Endothelial cell of umbilical vein (primary cell): ENCODE measurements at places on chromosomes 4 and X. TPM values are rescaled to one million over a fixed set of nuclear protein-coding genes. Genes with fewer than 3 reads are reported as not detected.
A peak's percentile ranks its signal among the peaks of the same experiment; 100 is the strongest.

DNA sequence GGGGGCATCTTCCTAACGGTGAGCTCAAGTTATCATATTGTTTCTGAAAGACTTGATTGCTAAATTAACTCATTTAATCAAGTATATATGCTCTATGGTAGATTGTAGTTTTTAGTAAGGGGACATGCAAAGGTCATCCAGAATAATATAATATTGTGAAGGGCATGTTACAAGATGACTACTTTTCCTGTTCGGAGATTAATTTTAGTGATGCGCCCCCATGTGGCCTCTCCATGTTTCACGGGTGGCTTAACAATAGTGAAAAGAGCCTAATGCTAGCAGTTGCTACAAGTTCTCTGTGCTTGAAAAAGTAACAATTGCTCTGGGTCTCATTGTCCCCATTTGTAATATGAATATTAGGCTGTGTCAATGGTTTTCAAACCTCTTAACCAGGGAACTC, 12.2 kb downstream of the SMPX start:
- peak; percentile 24 for DNase-seq

DNA sequence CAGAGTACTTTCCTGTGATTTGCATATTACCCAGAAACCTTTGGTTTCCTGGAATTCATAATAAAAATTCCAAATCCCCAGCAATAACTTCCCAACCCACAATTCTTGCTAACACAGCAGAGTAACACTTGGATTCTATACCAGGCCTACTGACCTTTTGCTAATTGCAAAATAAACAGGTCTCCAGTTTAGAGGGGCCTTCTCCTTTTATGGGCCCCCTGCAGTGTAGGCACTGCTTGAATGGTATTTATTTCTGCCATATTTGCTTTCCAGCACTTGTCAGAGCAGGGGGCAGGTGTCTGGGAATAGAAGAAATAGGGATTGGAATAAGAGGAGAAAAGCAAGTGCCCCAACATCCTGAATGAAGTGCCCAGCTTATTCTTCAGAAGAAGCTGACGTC, 25.3 kb upstream of the GPC3 start:
- no peak for DNase-seq

- peak; percentile 2 for DNase-seq
These were observed 64.3 kb downstream of the TASL start for GRCh38 chrX:30513284-30513683.

DNA sequence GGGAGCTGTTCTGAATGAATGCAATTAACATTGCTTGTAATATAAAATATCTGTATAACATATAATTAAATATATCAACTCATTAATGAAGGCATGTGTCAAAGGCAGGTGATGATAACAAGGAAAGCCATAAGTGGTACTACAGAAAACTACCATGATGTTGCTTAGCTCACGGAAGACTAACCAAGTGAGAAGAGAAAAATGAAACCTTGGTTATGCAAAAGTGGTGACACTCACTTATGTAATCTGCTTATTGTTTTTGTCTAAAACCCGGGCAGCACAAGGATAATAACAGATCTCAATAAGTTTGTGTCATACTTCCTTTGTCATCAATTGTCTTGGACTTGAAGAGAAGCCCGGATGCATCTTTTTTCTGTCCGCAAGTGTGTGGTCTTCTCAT, 156.4 kb downstream of the HS6ST2 start:
- DNase-seq, result no peak

The NAA11 gene
- total RNA-seq, result not detected in 2 replicates

GRCh38 chr4:10577018-10577417, 107.5 kb downstream of the CLNK start:
- DNase-seq, result no peak

DNA sequence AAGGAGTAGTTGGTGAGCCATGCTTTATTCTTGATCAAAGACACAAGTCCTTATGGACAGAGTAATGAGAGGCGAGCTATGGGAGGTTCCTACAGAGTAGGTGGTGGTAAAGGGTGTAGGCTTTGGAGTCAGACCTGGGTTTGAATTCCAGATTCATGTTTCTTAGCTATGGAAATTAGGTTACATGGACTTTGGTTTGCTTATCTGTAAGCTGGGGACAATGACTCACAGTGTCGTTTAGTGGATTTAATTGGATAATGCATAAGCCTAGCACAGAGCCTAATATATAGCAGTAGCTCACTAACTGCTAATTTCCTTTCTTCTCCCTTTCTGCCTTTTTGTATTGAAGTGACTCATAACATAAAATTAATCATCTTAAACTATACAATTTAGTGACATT, 5.0 kb upstream of the TRPC5 start:
- DNase-seq, result no peak

The CTAG1A gene
- not detected in 2 replicates for total RNA-seq

The RHOXF1 gene
- total RNA-seq, result not detected in 2 replicates

DNA sequence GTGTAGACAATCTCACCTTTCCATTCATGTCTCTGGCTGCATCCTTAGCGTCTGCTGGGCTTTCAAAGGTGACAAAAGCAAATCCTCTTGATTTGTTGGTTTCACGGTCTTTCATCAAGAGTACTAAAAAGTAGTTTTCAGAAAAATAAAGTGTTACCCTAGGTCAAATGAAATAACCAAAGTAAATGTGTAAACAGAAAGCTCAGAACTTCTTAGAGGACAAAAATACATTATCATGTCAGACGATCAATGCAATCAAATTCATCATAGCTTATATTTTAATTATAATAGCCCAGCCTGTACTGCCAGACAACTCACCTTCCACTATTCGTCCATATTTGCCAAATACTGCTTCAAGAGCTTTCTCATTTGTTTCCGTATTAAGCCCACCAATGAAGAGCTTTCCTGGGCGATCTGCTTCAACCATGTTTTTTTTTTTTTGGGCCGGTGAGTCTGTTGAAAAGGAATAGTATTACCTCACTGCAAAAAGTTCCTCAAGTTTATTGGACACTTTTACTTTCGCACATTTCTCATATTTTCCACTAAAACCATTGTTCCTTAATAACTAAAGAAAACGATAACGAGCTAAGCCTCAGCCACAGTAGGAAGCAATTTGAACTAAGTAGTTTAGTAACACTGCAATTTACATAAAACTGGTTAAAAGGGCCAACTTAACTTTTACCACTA, 1.4 kb downstream of the RBMX start:
- no peak for DNase-seq

- no peak for DNase-seq
These were observed 235.6 kb downstream of the AFAP1 start for GRCh38 chr4:7704091-7704490.

DNA sequence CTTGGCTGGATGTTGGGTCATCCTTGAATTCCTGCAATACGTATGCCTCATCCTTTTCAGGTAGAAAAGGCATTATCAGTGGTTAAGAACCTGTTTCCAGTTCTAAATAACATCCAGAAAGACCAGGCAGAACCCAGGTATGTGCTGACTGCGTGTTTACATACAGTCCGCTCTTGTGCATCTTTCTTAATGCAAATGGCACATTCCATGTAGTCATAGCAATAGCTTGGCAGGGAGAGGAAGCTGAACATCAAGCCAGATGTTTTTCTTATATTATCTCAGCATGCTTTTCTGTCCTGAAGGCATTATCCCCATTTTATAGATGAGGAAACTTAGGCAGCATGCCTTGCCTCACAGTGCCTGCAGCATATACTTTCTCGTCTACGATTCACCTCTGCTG, 2.1 kb downstream of the DCLK2 start:
- no peak for DNase-seq

The PPEF1 gene
- not detected in 2 replicates for total RNA-seq

DNA sequence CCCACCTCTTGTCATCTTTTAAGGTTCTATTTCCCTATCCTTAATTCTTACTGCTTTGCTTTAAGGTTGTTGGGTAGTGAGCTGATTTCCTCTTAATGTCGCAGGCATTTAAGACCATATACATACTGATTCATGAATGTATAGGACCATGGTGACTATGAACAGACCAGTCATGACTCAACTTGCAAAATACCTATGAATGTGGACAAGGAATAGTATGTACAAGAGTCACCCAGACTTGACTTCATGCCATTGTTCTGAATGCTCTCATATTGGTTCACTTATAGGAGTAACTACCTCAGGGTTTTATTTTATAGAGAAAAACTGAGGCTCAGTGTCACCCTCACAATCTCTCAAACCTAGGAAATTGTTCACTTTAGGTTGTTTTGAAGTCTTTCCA, 44.3 kb downstream of the CCNG2 start:
- no peak for DNase-seq

- DNase-seq, result peak; percentile 62
These were observed 292.5 kb downstream of the CHIC1 start for GRCh38 chrX:73855546-73855945.

- DNase-seq, result peak; percentile 83
These were observed 86.8 kb upstream of the NPFFR2 start for GRCh38 chr4:71944956-71945355.

The ING2 gene
- total RNA-seq, result 7.0 and 8.4 TPM in 2 replicates

- DNase-seq, result no peak
These were observed 23.0 kb upstream of the CCDC149 start for GRCh38 chr4:24935856-24936255.

The MOB1B gene
- 23.9 and 25.9 TPM in 2 replicates for total RNA-seq

The SGMS2 gene
- total RNA-seq, result 33.0 and 35.9 TPM in 2 replicates

The AWAT2 gene
- 0.20 and 0.21 TPM in 2 replicates for total RNA-seq

GRCh38 chr4:7694324-7694723, 245.3 kb downstream of the AFAP1 start:
- no peak for DNase-seq

- peak; percentile 83 for DNase-seq
These were observed 61.9 kb upstream of the ZCCHC13 start for GRCh38 chrX:74242050-74242449.

- peak; percentile 52 for DNase-seq
These were observed 1.3 kb downstream of the PTPN13 start for GRCh38 chr4:86595426-86595805.
